Natural killer cell (primary cell): ENCODE measurements at places on chromosomes 7 and 10.

- H3K4me3 ChIP-seq: no peak overlapping the region
- no peaks in the 10 kb centered on the region for H3K4me1 ChIP-seq
- H3K36me3 ChIP-seq: no peaks in the 10 kb centered on the region
- no peaks in the 10 kb centered on the region for H3K27me3 ChIP-seq
- no peak overlapping the region for H3K27ac ChIP-seq
Measured at GRCh38 chr7:111104710-111105109, 13.8 kb downstream of the LRRN3 start.

- H3K27me3 ChIP-seq: no peaks in the 10 kb centered on the region
- H3K4me1 ChIP-seq: no peaks in the 10 kb centered on the region
- no peak overlapping the region for H3K4me3 ChIP-seq
- DNase-seq: no peak
- no peaks in the 10 kb centered on the region for H3K36me3 ChIP-seq
- H3K27ac ChIP-seq: no peak overlapping the region
Measured at GRCh38 chr7:133668296-133669060, 415.6 kb downstream of the EXOC4 start.

DNA sequence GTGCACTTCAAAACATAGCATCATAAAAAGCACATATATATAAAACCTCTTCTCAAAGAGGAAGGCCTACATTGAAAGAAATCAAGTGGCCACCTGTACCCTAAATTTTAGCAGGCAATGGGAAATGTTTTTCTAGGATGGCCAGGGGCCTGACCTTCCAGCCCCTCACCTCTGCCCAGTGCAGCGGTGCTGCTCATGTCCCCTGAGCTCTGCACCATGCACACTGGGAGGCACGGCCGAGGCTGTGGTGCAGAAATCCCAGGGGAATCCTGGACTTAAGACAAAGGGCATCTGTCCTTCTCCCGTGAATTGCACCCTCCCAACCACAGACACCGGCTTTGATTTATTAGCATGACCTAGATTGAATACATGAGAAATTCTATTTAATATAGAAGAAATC, 551.4 kb downstream of the GLRX3 start:
- no peak overlapping the region for H3K27ac ChIP-seq
- no peaks in the 10 kb centered on the region for H3K36me3 ChIP-seq
- no peak for DNase-seq
- no peaks in the 10 kb centered on the region for H3K4me1 ChIP-seq
- H3K4me3 ChIP-seq: no peak overlapping the region
- H3K27me3 ChIP-seq: no peaks in the 10 kb centered on the region

DNA sequence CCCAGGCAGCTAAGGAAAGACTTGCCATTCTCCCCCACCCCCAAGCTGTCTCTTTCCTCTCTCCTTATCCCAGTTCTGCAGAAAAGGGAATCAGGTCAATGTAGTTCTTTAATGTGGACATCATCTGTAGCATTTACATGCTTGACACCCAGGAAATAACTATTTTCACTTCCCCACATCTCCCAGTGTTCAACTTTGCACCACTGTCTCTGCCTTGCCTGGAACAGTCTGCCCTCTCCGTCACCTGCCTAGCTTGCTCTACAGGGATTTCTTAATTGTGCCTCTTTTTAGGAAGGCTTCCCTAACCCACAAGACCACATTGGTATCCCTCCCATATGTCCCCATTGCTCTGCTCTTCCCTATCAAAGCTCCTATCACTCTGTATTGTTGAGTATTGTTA, 45.9 kb upstream of the TOMM7 start:
- no peaks in the 10 kb centered on the region for H3K4me1 ChIP-seq
- no peaks in the 10 kb centered on the region for H3K36me3 ChIP-seq
- no peaks in the 10 kb centered on the region for H3K27me3 ChIP-seq
- DNase-seq: no peak

DNA sequence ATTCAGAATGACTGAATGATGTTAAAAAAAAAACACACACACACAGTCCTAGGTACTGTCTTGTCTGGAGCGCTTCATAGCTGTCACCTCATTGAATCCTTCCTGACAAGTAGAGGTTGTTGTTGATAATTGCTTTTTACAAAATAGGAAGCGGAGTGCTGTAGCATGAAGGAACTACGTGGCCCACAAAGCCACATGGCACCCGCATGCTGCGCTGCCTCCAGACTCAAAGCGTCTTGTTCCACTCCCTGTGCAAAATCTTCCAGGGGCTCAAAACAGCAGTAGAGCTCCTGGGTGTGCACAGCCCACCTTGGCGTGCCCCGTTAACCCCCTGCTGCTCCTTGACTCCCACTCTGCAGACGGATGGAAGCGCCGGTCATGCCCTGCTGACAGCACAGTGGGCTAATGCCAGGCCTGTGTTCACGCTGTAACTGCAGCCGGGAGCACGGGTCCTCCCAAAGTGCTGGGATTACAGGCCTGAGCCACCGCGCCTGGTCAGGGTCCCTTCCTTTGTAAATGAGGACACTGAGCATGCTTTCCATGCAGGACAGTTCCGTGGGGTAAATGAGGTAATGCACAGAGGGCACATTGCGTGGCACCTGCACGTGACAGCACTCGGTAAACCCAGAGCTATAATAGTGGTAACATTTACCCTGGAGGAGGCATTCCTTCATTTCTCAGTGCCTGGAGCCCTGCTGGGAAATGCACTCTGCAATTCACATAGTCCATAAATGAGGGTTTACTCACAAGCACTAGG, 91.1 kb upstream of the GNA12 start:
- peaks cover 89% of the 10 kb centered on the region for H3K36me3 ChIP-seq
- no peak for DNase-seq
- no peaks in the 10 kb centered on the region for H3K27me3 ChIP-seq

GRCh38 chr7:83870515-83870914, 221.6 kb upstream of the SEMA3E start:
- H3K36me3 ChIP-seq: no peaks in the 10 kb centered on the region
- no peaks in the 10 kb centered on the region for H3K4me1 ChIP-seq
- H3K4me3 ChIP-seq: no peak overlapping the region
- no peaks in the 10 kb centered on the region for H3K27me3 ChIP-seq

DNA sequence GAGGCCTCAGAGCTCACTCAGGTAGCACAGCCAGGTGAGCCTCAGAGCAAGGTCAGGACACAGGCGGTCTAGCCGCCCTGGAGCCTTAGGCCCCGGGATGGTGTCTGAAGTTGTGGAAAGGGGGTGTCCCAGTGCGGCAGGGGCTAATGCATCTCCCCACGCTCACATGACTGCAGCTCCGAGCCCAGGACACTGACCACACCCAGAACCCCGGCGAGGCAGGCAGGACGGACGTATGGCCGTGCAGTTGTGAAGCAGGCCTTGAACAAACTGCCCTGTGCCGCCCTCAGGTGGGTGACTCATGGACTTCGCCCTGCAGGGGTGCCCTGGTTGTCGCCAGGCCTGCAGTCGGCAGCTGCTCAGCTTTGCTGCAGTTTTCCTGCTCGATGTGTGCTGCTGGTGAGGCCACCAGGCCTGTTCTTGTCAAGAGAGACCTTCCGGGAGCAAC, 5.0 kb upstream of the PRKAR1B start:
- H3K27ac ChIP-seq: no peak overlapping the region
- no peak for DNase-seq
- H3K36me3 ChIP-seq: no peaks in the 10 kb centered on the region
- peaks cover 9% of the 10 kb centered on the region for H3K4me1 ChIP-seq

GRCh38 chr10:9102026-9102425, 1047.5 kb downstream of the GATA3 start:
- no peak overlapping the region for H3K4me3 ChIP-seq
- no peaks in the 10 kb centered on the region for H3K27me3 ChIP-seq
- H3K27ac ChIP-seq: no peak overlapping the region
- H3K4me1 ChIP-seq: no peaks in the 10 kb centered on the region
- H3K36me3 ChIP-seq: no peaks in the 10 kb centered on the region
